ENCODE measurements at places on chromosomes 11 and 22.

GRCh38 chr22:48222742-48223487 lies 1460.5 kb downstream of the TBC1D22A start:
- DNase-seq, result no peak

GRCh38 chr22:45322873-45323525 lies 13.3 kb downstream of the FAM118A start:
- DNase-seq, result no peak

DNA sequence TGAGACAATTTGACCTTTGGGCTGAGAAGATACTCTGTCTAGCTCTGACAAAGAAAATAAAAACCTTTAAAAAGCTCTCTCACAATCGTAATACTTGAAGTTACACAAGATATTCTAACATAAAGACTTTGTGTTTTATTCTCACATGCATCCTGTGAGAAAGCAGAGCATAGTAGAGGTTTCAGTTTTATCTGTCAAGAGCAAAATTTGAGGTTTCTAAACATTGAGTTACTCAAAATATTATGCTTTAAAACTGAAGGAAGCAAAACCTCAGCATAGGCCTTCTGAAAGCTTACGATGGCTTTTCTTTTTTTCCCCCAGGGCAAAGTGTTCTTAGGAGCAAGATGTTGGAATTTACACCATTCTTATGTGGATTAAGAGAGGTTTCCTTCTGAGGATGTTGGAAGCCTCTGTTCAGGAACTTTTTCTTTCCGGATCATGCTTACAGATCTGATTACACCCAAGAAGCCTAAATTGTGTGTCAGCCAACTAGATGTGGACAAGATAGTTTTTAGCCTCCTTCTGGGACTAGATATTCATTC lies 15.0 kb upstream of the OR51M1 start:
- no peak for DNase-seq

DNA sequence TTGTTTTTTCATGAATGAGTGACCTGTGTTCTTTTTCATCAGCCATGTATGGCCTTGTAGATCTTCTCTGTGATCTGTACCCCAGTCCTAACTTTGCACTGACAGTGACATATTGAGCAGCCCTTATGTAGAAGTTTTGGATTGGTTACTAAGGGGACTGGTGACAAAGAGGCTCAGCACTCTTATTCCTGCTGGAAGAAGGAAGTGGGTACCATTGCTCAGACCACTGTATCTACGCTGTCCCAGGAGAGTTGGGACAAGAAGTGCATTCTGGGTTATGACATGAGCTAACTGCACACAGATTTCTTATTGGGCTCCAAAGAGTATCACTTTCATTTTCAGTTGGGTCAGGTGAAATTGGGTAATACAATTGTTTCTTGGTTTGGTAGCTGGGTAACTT lies 107.8 kb upstream of the RASSF10 start:
- no peak for DNase-seq

DNA sequence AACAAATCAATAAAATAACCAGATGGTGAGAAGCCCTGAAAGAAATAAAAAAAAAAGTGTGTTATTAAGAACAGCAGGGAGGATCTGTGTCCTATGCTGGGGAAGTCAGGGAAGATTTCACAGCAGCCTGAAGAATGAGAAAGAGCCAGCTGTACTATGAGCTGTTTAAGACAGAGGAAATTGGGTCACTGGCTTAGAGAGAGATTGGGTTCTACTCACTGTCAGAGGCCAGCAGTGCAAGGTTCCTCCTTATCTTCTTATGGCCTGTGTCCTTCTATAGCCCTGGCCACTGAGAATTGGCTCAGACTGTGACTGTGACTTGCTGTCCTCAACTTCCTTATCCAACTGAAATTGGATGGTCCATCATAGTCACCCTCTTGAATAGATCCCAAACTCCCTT lies 54.8 kb upstream of the FDX1 start:
- peak; percentile 11 for DNase-seq

- DNase-seq, result no peak
These were observed 115.0 kb downstream of the ATG16L2 start for GRCh38 chr11:72929256-72929655.

DNA sequence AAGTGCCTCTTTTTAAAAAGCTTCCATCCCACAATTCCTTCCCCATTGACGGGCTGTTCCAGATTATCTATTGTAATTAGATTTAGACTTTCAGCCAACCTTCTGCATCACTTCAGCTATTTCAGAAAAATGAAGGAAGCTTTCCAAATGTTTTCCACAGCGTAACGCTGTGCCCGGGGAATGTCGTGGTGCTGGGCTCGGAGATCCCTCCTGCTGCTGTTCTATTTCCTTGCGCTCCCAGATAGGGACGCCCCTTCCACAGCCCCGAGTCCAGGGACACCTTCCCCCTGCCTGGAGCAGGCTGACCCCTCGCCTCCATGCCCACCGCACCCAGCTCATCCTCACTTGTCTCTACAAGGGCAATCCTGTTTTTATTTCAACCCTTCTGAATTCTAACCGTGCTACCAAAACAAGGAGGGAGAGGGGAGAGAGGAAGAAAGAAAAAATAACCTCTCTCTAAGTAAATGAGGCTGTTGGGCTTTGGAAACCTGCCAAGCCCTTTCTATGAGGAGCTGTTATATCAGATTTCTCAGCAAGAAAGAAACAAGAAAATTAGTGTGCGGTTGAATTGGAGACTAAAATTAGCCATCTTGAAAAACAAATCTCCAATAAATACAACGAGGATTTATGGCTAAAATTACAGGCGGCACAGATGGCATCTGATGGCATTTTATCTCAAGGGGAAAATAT lies 366.9 kb downstream of the BRD1 start:
- DNase-seq, result no peak

DNA sequence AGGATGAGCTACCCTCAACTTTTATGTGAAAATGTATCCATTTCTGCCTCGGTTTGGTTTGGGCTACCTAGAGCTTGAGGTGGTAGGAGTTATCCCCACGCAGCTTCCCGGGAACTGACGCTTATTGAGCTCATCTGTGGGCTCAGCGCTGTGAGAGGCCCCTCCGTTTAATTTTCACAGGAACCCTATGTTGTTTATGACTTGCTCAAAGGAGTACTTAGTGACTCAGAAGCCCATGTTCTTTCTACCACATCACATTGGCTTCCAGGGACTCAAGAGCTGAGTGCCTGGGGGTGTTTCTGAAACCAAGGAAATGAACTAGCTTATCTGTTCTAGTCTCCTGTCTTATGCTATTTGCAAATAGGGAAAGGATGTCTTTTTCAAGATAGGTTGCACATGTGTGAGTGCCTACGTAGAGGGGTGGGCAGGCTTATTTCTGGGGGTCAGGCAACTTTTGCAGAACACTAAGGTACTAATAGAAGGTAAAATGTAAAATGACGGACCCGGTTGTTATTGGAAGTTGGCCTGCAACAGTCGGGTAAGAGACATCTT lies 40.5 kb downstream of the MICAL2 start:
- no peak for DNase-seq

DNA sequence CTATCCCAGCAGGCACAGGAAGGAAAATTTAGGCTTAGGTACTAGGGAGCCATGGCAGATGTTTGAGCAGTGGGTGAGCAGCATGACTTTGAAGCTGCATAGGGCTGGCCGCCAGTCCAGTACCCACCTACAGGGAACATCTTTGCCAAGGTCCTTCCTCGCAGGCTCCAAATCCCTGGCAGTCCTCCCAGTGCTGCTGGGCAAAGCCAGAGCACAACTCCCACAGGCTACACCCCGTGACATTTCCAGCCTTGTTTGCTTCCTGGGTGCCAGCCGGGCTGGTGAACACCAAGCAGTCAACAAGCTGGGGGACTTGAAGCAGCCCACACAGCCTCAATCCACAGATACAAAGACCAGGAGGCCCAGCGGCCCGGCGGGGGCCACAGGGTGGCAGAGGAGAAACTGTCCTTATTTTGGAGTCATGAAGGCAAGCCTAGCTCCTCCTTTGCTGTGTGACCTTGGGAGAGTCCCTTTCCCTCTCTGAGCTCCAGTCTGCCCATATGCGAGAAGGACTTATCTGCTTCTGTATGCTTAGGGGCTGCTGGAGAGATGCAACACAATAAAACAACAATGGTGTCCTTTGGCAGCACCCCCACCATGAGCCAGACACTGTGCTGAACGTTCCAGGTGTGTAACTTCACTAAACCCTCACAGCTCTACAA lies 28.0 kb downstream of the TPST2 start:
- no peak for DNase-seq

- no peak for DNase-seq
These were observed 38.6 kb downstream of the NRXN2 start for GRCh38 chr11:64684357-64684756.

- DNase-seq, result no peak
These were observed 23.1 kb downstream of the CCDC34 start for GRCh38 chr11:27339941-27340340.

DNA sequence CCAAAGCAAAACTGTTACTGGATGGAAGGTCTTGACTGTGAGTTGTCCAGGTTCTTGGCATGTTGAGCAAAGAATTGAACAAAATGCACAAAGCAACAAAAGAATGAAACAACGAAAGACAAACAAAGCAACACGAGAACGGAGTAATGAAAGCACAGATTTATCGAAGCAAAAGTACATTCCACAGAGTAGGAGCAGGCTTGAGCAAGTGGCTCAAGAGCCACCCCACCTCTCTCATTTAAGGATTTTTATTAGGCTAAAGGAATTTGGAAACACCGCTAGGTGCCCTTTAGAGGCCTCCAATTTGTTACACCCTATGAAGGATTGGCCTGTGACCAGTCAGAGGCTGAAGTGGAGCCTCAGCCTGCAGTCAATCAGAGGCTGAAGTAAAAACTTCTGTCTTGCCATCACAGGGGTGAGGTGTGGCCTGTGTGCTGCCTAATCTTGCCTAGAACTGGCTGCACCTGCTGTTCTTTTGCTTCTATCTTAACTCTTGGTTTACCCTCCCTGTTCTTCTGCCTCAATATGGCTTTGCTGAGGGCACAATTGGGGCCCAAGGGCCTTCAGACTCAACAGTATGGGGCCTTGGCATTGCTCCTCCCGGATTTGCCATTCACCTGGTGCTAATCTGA lies 59.4 kb upstream of the FTH1 start:
- no peak for DNase-seq

- no peak for DNase-seq
These were observed 24.2 kb upstream of the HORMAD2 start for GRCh38 chr22:30056015-30056414.

GRCh38 chr11:47507563-47508239 lies 45.2 kb downstream of the CELF1 start:
- no peak for DNase-seq

GRCh38 chr11:114215871-114216795 lies 80.1 kb upstream of the NNMT start:
- DNase-seq, result no peak

DNA sequence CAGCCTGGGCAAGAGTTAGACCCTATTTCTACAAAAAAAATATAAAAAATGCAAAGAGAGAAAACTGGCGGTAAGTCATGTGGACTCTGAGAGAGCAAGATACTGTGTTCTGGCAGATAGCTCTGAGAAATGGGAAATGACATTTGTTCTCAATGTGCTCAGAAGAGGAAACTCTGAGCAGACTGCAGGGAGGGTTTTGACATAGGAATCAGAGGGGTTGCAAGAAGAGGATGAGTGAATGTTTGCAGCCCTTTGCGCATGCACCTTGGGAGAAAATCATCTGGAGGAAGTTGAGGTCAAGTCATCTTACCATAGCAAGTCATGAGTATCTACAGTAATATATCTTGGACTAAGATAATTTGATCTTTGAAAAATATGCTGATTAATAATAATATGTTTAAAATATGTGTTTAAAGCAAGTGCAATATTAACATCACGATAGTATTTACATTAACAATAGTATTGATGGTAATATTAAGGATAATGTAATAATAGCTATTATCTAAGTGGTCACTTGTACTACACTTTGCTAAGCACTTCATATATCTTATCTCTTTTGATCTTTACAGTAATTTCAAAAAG lies 2.6 kb downstream of the ACER3 start:
- DNase-seq, result no peak

Data from CD4-positive, alpha-beta T cell treated with Interleukin-1 beta for 1 hour (primary cell).